ENCODE measurements at places on chromosomes 13 and 19.

GRCh38 chr19:54875506-54875905, 1.5 kb downstream of the FCAR start:
- DNase-seq, result no peak

DNA sequence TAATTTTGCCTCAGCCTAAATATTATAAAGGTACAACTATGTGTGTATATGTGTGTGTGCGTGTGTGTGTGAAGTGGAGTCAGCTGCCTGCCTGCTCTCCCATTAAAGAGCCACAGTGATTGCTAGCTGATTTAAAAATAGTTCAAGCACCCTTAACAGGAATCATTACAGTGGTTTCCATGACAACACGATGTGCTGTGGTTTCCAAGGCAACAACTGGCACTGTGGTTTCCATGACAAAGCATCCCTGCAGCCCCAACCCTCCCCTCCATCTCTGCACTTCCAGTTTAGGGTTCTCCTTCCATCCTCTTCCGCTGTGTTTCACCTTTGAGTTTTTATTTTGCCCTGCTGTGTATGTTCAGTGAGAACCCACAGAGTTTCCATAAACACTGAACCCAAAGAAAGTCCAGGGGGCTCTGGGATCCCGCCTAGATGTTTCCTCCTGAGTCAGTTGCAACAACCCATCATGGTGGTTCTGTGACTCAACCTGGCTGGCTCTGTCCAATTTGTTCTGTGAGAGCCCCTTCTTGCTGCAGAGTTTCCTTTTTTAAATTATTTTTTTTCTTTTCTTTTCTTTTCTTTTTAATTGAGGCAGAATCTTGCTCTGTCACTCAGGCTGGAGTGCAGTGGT, 7.1 kb upstream of the PNMA8A start:
- no peak for DNase-seq

GRCh38 chr19:35122687-35123551, 7.3 kb downstream of the FXYD3 start:
- no peak for DNase-seq

DNA sequence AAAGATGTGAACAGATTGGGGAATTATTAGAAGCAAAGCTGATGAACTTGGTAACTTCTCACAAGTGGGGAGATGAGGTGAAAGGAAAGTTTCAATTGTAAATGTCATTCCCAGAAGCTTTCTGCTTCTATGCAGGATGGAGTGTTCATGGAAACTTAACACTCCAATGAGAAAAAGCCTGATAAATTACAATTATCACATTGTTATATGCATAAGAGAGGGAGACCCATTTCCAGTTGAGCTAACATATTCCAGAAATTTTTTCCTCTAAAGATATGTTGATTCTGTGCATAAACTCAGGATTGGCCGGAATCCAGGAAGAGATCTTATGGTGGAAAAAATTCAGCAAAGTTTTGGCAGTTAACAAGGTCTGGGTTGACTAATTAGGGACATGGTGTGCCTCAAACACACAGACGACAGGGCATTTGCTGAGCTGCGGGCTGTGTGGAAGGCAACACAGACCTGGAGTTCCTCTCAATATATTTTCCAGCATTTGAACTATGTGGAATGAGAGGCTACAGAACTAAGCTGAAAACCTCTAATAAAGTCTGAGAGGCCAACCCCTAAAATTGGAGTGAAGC, 64.9 kb upstream of the FGF14 start:
- no peak for DNase-seq

DNA sequence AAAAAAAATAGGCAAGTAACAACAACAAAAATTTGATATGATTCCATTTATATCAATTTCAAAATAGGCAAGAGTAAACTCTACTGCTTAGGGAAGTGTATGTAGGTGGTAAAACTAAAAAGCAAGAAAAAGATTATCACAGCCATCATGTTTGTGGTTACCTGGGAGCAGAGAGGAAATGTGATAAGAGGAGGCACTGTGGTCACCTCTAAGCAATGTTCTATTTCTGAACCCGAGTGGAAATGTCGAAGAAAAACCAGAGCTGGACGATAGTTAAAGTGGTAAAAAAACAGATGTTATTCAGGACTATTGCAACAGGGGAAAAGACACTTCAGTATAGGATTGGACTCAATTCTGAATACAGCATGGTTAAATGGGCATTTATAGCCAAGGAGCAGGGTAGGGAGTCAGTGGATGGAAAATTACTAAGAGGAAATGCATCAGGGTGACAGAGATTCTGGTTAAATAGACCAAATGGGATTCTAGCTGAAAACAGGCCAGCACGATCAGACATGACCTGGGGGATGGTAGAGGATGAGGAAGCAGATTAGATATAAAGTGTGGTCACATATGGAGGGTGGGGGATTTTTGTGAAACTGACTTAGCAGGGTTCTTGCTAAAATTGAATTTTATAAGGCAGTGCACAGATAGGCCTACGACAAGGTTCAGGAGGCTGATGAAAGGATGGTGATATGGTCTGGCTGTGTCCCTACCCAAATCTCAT, 6.0 kb upstream of the TEX30 start:
- no peak for DNase-seq

GRCh38 chr19:35315883-35316282, 13.1 kb upstream of the CD22 start:
- DNase-seq, result no peak

DNA sequence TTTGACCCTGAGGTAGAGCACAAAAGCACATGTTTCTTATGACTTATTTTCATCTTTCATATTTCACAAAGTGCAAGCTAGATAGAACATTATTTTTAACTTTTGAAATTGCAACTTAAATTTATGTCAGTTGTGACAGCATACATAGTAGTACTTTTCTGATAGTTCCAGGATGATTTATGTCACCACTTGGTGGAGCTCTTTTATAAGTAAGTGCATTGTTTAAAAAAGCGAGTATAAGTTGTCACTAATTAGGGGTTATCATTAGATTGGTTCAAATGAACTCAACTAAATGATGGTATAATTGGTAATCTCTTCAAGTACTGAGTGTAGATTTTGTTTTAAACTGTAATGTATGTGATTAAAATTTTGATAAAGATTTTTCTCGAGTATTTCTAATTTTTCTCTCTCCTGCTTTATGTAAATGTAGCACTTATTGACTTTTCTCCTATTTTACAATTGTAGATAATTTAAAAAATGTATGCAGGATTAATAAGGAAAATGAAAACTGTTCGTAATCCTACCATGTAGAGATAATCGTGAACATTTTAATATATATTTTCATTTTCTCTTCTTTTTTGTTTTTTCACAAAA, 31.1 kb downstream of the RB1 start:
- DNase-seq, result no peak
